Hematopoietic multipotent progenitor cell treated with erythropoietin and hydrocortisone succinate and interleukin-3 and kit ligand, for 15 days (in vitro differentiated cells): ENCODE measurements at places on chromosomes 7 and 10.
A peak's percentile ranks its signal among the peaks of the same experiment; 100 is the strongest.

- no peak for DNase-seq
These were observed 23.8 kb downstream of the PODXL start for GRCh38 chr7:131532570-131533091.

- no peak for DNase-seq
These were observed 70.3 kb downstream of the C10orf143 start for GRCh38 chr10:130040351-130040750.

DNA sequence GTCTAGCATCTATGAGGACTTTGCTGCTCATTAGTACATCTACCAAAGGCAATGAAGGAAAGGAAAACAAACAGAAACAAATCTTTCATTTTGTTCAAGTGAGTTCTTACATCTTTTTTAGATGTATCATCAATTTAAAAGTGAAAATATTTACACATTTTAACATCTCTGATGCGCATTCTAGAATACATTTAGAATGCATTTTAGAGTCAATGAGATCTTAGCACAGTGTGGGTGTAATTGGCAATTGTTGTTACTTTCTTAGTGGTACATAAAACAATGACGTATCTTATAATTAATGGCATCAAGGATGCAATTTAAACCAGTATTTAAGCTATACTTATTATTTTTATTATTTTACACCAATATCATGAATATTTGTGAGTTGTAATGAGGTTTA, 51.4 kb downstream of the TPK1 start:
- no peak for DNase-seq

- DNase-seq, result no peak
These were observed at the start of gene ITGB8 for GRCh38 chr7:20330239-20330927. Gene ITGB8 (plus strand): TSS chr7:20330900. CDS start chr7:20331807, 907 bp downstream.

GRCh38 chr10:58967551-58968388, 208.7 kb upstream of the PHYHIPL start:
- no peak for DNase-seq

DNA sequence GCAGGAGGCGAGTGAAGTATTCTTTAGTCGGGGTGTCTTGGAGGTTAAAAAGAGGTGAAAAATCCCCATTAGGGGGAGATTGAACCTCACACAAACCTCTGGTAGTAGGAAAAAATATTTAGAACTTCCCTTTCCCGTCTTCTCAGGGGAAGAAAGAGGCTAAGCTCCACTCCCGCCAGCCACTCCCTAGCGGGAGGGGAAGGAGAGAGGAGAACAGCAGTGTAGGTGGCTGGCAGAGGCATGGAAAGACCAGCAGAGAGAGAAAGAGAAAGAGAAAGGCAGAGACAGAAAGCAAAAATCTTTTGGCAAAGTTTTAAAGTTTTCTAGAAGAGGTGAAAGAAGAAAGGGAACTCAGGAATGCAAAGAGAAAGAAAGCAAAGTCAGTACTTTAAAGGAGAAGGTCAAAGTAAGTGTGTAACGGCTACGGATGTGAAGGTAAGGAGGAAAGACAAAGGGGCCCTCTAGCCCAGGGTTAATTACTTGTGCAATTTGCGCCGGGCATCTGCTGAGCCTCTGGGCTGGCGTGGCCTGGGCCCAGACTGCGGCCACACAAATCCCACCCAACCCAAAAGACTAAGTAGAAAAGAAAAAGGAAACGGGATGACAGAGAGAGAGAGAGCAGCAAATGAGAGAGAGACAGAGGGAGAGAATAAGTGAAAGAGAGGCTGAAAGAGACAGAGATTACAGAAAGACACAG, 72.3 kb upstream of the ZNF746 start:
- no peak for DNase-seq

- no peak for DNase-seq
These were observed 75.2 kb downstream of the PARD3 start for GRCh38 chr10:34739915-34740314.

DNA sequence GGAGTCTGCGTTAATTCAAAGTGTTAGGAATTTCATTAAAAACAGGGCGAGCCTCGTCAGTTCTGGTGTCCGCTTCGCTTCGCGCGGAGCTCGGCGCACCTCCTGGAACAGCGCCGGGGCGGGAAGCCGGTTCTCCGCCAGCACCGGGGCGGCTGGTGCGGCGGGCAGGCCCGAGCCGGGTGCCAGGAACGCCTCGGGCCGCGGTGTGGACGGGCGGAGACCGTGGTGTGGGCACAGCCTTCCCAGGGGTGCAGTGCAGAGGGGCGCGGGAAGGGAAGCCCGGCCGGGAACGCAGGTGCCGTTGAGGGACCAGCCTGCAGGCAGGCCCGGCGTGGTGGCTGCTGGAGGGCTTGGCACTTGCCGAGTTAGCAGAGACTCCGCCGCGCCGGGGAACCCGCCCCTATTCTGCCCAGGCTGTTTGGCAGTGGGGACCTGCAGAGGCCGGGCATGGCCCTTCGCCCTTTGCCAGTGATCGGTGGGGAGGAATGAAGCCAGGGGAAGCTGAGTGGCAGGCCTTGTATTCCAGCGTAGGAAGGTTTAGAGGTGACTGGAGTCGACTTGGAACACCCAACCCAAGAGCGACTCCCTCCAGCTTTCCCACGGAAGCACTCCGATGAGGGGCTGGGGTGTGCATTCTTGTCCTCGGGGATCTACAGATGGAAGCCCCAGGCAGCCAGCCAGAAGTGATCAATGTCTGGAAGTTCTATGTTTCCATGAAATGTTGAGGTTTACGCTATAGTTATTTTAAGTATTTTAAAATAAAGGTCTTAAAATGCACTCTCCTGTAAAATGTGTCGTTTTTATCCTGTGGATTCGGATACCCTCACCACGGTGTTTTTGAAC, 945 bp upstream of the RHEB start:
- DNase-seq, result peak; percentile 32

DNA sequence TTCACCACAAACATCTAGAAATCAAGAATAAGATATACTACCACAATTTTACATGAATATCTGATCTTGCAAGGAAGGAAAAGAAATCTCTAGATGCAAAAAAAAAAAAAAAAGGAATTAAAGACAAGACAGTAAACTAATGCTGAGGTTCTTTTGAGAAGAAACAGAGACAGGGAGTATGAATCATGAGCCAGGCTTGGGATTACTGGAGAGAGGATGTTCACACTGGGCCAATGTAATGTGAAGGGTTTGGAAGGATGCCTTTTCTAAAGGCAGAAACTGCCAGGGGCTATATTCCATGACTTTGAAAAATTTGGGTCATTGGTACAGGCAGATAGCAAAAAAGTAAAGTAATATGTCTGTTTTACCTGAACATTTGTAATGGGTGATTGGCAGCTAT, 573.0 kb upstream of the IGFBP3 start:
- DNase-seq, result no peak
